Dermis blood vessel endothelial cell (primary cell): ENCODE measurements at places on chromosomes 5 and 9. TPM values are rescaled to one million over a fixed set of nuclear protein-coding genes. Genes with fewer than 3 reads are reported as not detected.

FAM221B gene
- not detected in 2 replicates for total RNA-seq

TUSC1 gene
- 9.4 and 13.1 TPM in 2 replicates for total RNA-seq

IL13 gene
- not detected in 2 replicates for total RNA-seq

ROR2 gene
- under 0.01 TPM in 1 of 2 replicates, not detected in the other for total RNA-seq

TCF7 gene
- total RNA-seq, result 0.19 and 0.34 TPM in 2 replicates
